Stimulated activated naive CD8-positive, alpha-beta T cell treated with anti-CD3 and anti-CD28 coated beads, Interleukin-15, Interleukin-2, amounts not matched to agents 100 U/mL and 50 U/mL, for 24 hours (primary cell): ENCODE measurements at places on chromosomes 16 and 17.

DNA sequence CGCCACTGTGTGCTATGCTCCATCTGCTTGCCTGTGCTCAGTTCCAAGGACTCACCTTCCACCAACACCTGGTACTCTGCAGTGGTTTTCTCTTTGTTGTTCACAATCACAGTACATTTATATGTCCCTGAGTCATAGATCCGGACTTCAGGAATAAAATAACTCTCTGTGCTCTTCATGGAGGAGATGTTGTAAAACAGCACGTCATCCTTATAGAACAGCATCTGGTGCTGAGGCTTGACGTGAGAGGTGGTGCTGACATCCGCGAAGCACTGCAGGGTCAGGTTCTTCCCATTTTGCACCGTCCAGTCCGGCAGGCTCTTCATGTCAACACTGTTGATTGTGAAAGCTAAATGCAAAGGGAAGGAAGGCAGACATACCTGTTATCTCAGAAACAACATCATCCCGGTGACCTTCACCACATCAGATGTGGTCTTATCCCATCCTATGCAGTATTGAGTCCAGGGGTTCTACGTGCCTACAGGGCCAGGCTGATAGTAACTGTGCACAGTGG lies 12.8 kb downstream of the PECAM1 start:
- DNase-seq, result no peak

GRCh38 chr17:44267818-44268490 lies at the start of gene SLC4A1:
Gene SLC4A1, minus strand, starts transcription at chr17:44268135. Its CDS starts 5,269 bp downstream, at chr17:44262866.
- no peak for DNase-seq

GRCh38 chr17:68812876-68813584 lies 142.2 kb downstream of the ABCA8 start:
- no peak for DNase-seq

GRCh38 chr16:81497690-81498089 lies 53.1 kb downstream of the CMIP start:
- DNase-seq, result no peak

- DNase-seq, result no peak
These were observed 1.5 kb upstream of the KRTAP3-1 start for GRCh38 chr17:41010441-41010840.

DNA sequence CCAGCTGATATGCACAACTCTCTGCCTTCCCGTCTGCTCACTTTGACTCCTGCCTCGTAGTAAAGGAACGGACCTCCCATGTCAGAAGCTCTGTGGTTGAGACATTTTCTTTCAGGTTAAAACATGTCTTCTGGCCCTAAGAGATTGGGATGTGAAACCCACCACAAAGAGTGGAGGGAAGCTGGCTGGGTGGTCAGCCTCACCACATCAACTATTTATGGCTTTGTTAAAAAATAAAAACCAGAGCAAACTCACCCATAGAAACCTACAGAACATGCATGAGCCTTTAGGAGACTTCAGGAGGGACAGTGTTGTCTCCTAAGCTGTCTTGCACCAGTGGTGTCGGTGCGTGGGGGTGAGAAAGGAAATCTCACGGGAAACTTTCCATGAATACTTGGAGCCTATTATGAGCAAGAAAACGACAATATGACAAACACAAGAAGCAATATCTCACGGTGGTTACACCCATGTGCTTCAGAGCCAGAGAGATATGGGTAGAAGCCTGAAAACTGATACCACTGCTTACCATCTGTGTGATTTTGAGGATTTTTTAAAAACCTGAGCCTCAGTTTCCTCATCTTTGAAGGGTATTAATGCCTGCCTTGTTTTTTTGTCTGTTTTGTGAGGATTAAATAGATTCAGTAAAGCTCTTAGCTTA lies 61.7 kb upstream of the XYLT1 start:
- no peak for DNase-seq

GRCh38 chr17:48816438-48816773 lies 623 bp downstream of the TTLL6 start:
- DNase-seq, result no peak

GRCh38 chr17:31472137-31472536 lies 80.7 kb downstream of the RAB11FIP4 start:
- DNase-seq, result no peak

DNA sequence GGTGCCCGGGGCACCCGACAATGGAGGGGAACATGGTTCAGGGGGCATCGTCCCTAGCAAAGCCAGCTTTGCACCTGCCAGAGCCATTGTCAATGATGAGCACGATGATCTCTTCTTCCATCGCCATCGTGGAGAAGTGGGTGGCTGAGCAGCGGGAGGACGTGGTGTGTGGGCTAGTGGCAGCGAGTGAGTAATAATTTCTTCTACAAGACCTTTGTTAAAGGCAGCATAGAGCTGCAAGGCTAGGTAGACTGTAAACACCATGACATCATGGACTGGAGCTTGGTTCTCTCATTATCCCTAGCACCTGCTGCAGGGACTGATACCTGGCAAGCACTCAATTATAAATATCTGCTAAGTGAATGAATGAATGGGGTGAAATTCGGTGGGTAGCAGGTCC lies 6.7 kb upstream of the HEATR3 start:
- DNase-seq, result no peak

GRCh38 chr17:22694362-22695227 lies 1002.3 kb downstream of the KCNJ18 start:
- no peak for DNase-seq

- DNase-seq, result no peak
These were observed 694.4 kb downstream of the MAF start for GRCh38 chr16:78906135-78906534.

DNA sequence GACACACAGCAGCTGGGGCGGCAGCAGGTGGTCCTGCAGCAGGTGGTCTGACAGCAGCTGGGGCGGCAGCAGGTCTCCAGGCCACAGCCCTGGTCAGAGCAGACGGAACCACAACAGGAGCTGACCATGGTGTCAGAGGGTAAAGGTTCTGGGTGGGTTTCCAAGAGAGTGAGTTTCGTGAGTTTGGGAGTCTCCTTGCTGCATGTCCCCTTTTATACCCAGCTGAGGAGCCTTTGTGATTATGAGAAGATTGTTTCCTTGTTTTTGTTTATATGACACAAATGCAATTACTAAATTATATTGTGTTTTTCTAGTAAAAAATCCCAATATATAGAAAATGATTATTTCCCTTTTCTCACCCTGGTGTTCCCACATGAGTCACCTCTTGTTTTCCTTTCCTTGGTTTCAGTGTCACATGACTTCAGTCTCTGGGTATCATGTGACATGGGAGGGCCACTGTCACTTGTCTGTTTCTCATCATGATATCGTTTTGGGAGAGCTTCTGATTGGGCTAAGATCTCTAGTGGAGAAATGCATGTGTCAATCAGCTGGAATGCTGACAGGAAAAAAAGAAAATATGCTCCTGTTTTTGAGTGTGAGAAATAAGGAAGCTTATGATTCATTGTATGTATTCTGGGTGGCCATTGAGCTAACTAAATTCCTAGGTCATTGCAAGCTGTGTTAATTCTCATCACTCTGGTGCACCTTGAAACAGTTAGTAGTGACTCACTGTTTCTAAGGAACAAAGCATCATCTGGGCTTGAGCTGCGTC lies at the start of gene KRTAP4-6:
KRTAP4-6 (minus strand) TSS at position 185 of the 772 bp plus-strand sequence; CDS start at position 128, 57 bp downstream.
- DNase-seq, result no peak

GRCh38 chr16:69837380-69837779 lies 75.2 kb downstream of the WWP2 start:
- no peak for DNase-seq

DNA sequence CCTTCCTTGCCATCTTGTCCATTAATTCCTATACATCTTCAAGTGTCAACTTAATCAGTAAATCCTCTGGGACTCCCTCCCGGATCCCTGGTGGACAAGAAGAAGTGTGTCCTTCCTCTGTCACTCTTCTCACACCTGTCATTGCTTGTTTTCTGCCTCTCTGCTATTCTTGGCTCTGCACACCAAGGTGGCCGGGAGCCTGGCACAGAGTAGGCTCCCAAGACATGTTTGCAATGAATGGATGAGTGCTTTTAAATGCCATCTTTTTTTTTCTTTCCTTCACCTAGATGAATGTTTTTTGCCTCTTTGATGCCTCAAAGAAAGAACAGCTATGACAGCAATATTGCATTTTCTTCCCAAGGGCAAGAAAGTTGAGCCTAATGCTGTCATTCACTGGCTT lies 58.0 kb upstream of the CLEC18A start:
- DNase-seq, result no peak

DNA sequence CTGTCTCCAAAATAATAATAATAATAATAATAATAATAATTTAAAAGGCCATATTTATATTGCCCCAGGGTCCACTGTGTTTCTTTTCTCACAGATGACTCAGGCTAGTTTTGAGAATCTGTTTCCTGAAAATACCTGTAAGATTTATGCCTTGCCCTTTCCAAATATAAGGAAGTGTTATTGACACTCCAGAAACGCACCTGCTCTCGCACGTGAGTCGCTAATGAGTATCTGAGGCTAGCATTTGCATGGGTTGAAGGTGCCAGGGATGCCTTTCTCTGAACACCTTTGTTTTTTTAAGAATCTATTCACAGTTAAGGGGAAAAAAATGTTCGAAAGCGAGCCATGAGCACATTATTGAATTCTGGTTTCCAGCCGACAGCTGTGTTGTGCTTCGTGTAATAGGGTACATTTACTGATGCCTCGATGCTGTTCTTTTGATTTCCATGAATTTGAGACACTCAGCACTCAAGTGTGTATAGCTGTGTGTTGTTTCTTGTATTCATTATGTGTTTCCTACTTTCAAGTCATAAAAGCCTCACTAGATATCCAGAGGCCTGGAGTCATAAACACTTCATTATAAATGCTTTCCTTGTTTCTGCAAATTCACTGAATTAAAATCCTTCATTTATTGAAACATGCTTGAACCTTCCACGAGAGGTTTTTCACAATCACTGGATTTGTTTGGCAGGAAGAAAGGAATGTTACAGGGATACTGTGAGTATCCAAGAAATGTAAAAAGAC lies 45.0 kb upstream of the NOL11 start:
- DNase-seq, result no peak

DNA sequence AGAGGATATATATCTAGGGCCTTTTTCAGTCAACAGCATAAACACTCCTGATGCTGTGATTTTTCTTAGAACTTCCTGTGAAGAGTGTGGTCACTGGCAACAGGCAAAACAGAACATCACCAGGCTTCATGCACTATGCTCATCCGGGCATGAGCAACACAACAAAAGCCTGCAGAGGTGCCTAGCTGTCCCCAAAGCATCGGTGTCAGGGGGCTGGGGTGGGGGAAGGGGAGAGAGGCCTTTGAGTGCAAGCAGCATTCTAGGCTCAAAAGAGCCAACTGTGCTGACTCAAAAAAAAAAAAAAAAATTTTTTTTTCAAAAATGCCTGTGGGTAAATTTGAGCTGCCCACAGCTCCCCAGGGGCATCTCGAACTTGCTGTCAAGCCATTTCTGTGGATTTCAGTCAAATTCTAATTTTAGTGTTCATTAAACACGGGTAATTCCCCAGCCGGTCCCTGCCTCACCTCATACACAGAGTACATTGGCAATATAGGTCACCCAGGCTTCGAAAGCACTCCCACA lies 194.6 kb upstream of the DYNLRB2 start:
- no peak for DNase-seq

DNA sequence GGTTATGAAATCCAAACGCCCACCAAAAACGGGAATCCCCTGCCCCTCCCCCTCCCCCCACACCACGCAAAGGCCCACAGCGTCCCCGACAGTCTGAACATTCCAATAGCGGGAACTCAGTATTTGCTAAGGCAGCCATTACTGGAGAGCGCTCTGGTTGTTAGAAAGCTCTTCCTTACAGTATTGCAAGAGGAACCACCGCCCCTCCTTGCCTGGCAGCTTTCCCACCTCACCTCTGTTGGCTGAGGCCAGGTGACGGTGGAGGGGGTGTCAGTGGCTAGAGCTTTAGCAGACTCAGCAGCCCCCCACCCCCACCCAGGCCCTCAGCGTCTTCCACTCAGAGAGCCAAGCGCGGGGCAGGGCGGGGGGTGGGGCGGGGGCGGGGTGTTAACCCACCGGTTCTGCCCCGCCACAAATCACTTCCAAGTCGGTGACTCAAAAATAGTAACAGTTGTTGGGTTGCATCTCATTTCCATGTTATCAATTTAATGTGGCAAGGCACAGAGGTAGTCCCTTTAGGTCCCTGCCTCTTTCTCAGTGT lies 2.2 kb upstream of the PLEKHH3 start:
- DNase-seq, result peak; percentile 53

DNA sequence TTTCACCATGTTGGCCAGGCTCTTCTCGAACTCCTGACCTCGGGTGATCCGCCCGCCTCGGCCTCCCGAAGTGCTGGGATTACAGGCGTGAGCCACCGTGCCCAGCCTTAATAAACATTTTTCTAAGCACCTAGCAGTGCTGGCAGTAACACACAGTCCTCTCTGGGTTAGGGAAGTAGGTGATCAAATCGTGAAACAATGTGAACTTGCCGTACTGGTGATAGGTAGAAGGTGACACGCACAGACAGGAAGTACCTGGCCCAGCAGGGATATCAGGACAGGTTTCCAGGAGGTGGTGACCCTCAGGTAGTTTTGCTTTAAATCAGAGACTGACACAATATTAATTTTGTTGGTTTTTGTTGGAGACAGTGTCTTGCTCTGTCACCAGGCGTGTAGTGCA lies 4.5 kb downstream of the PLD2 start:
- no peak for DNase-seq

DNA sequence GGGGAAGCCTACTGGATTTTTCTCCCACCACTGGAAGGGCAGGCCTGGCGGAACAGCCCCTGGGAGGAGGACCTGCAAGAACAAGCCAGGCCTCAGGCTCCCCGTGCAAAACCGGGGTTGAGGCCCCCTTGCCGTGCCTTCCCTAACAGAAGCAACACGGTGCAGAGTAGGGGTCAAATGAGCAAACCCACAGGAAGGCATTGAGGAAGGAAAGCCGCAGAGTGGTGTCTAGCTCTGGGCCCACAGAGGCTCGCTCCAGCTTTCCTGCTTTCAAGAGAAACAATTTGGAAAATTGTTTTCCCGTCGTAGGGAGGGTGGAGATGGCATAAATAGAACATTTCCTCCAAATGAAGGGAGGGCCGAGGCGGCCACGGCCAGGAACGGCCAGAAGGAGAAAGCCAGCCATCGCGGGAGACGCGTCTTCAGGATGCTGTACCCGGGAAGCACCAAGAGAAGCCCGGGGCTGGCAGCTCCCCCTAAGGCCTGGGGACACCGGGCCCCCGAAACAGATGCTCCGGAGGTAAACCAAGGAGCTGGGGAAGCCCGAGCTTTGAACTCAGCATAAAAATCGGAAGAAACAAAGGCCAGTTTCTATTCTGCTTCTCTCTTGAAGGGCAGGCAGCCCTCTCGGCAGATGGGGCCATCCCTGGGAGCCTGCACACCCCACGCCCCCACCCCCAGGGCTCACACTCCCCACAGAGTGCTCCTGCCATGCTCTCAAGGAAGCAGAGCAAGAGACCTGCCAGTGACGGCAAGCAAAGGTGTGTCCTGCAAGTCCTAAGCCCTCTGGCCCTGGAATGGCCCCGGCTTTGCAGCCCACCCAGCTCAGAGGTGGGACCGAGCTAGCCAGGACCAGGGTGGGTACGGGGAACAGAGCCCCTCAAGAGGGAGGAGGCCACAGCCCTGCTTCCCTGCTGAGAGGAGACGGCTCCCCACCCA lies 92.0 kb downstream of the RBFOX3 start:
- no peak for DNase-seq
